ENCODE measurements at places on chromosomes 6 and 20. TPM values are rescaled to one million over a fixed set of nuclear protein-coding genes. Genes with fewer than 3 reads are reported as not detected.

The MYH7B gene
- total RNA-seq: under 0.01 TPM

The PIM1 gene
- total RNA-seq: 22.9 TPM

The TNXB gene
- total RNA-seq: 4.8 TPM

The HSPA12B gene
- under 0.01 TPM for total RNA-seq

The MYBL2 gene
- total RNA-seq: 11.7 TPM

The CDC5L gene
- 24.2 TPM for total RNA-seq

The ACSS1 gene
- 3.5 TPM for total RNA-seq

The SCUBE3 gene
- 10.0 TPM for total RNA-seq
